Amygdala (tissue), 56 donors: ENCODE measurements at places on chromosomes 6 and 20.

GRCh38 chr6:125944896-125945295 lies 11.7 kb upstream of the HINT3 start:
- no peak for DNase-seq

DNA sequence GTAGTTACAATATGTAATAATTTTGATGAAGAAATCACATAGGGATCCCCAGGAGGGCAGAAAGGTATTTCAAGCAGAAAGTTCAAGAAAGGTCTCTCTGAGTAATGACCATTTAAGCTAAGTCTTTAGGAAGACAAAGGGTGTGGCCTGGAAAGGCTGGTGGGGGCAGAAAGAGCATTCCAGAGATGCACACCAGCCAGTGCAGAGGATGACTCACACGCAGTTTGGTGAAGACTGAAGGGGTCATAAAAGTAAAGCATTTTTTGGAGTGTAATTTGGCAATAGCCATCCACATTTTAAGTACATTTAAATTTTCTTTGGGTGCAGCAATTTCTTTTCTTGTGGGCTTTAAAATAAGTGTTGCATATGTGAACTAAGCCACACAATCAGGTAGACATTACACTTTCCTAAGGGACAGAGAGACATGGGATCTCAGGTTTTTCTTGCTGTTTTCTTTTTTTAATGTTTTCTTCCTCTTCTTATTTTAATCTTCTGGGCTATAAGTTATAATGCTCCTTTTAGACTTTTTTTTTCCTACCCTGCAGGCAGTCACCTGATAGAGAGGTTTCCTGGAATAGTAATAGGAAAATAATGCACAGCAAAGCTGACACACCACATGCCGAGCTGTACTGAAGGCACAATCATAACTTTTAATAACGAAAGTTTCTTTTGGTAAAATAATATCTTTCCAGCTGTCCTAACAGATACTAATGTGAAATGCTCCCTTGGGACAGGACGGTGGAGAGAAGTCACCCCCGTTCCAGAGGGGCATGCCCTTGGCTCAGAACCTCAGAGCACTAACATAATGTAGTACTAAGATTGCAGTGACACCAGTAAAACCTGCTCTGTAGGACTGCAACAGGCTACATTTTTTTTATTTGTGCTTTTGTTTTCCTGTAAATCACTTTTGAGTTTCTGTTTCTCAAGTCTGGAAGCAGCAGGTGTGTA lies 49.6 kb upstream of the PTPRK start:
- no peak for DNase-seq

GRCh38 chr6:24849713-24850112 lies 51.0 kb upstream of the ARMH2 start:
- no peak for DNase-seq

DNA sequence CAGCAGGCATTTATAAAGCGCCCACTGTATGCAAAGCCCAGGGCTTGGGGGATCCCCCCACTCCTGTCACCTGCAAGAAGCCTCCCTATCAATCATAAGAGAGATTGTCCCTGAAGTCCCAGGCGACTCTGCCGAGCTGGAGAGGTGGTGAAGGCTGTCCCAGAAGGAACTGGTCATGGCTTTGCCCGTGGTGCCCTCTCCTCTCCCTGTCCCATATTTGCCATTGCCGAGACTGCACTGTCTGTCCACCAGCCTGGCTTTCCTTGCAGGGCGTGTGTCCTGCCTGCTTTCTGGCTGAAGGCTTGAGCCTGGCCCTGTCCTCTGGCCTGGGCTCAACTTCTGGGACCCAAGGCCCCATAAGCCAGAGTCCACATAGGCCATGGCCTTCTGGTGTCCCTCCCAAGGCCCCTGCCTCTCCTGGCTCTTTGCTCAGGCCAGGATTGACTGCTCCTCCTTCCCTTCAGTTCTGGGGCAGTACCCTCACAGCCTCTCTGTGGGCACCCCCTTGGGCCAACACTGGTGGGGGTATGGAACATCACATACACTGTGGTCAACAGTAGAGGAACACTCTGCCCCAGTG lies 46.9 kb downstream of the CPXM1 start:
- DNase-seq: no peak

DNA sequence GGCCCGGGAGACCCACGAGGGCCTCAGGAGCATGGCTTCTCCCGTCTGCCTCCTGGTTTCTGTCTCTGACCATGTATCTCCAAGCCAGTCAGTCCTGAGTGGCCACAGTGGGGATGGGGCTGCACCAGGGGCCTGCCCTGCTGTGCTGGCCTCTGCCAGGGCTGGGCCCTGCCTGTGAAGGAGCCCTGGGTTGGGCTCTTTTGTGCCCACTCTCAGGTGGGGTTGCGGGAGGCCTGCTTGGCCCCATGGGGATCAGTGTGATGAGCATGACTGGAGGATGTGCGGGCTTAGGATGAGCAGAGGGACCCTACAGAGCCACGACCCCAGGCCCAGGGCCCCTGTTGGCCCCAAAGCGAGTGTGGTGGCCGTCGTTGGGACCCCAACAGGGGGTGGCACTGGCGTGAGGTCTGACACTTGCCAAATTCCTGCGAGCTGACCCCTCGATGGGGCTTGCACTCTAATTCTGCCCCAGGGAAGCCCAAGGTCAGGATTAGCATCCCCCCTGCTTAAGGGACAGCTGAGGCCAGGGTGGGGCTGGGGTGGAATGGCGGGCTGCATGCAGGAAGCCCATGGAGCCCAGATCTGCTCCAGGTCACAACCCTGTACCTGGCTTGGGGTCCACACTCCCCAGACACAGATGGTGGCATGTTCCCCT lies 90.0 kb upstream of the BHLHE23 start:
- no peak for DNase-seq

DNA sequence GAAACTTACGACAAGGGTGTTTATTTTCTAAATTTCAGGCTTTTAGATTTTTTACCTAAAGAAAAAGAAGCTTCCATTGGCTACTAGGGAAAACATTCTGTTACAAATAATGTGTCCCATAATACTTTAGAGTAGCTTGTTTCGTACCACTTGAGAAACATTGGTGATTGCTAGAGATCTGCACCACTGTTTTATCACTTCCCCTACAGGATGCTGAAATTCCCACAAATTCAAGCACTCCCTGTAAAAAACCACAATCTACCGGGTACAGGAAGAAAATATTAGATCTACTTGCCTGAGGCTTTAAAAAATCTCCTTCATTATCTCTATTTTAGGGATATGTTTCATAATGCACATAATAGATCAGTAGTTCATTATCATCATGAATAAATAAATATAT lies 29.9 kb downstream of the SEL1L2 start:
- no peak for DNase-seq

DNA sequence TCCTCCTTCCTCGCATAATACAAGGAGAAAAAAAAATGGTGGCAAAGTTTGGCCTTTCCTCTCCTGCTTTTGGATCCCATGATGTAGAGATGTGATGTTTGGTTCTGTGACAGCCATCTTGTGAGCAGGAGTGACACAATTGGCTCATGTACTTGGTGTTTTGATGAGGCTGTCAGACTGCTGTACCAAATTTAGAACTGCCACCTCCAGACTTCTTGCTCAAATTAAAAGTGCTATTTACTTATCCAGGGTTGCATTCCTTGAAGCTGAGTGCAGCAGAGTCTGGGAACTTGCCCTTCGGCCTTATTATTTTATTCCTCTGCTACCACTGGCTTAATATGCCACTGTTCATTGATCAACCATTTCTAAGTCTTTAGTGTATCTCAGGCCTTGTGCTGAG lies 21.9 kb downstream of the BCAS1 start:
- DNase-seq: no peak

GRCh38 chr6:144216668-144217218 lies 66.4 kb downstream of the STX11 start:
- DNase-seq: no peak

GRCh38 chr6:169763881-169764280 lies 12.5 kb downstream of the ERMARD start:
- DNase-seq: no peak

- no peak for DNase-seq
Observed at GRCh38 chr6:170143401-170144150, 147.3 kb downstream of the DLL1 start.

DNA sequence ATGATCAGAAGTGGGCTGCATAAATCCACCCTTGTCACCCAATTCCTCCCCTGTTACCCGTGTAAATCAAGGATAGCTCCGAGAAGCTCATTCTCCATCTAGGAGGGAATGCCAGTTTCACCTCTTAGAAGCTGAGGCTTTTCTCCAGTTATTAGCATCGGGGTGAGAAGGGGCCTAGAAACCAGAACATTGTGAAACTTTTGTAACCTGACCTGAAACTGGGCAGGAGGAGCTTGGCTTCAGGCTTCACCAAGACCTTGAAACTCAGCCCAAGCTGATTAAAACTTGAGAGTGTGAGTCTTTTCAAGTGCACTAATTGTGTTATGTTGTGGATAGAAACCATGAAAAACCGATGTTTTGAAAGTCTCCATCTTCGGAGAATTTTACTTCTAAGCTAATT lies 103.1 kb downstream of the BMP2 start:
- no peak for DNase-seq

GRCh38 chr6:121042766-121043165 lies 291.5 kb downstream of the TBC1D32 start:
- DNase-seq: no peak

DNA sequence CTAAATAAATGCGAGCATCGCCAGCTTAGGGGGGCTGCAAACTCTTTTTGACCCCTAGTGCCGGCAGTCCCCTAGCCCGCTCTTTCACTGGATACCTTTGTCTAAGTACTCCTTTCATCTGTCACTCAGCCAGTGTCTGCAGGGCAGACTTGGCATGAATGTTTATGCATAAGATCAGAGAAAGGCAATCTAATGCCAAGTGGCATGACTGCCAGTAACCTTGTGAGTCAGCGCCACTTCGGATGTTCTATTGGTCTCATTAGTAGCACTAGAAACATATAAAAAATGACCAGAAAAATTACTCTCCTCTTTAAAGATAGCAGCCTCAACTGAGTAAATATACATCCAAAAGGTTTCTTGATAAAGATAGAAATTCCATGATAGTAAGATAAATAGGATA lies 192.2 kb downstream of the TBC1D32 start:
- DNase-seq: no peak
